ENCODE measurements at places on chromosomes 4 and X. TPM values are rescaled to one million over a fixed set of nuclear protein-coding genes. Genes with fewer than 3 reads are reported as not detected.

DNA sequence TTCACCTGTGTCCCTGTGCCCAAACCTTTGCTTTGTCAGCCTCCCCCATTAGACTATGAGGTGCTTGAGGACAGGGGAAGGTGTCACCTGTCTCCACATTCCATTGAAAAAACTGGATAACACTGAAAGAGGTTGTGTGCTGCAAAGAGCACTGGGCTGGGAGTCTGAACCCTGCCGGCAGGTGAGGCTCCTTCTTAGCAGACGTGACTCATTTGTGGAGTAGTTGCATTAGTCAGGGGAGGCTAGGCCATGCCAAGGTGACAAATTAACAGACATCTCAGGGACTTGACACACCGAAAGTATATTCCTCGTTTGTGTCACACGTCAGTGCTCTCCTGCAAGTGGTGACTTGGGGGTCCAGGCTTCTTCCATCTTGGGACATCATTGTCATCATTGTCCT lies 95.9 kb upstream of the STX18 start:
- no peaks in the 10 kb centered on the region for H3K4me1 ChIP-seq
- no peak for DNase-seq
- H3K27me3 ChIP-seq = no peaks in the 10 kb centered on the region
- H3K4me3 ChIP-seq = no peak overlapping the region
- no peaks in the 10 kb centered on the region for H3K36me3 ChIP-seq

- no peaks in the 10 kb centered on the region for H3K27me3 ChIP-seq
- H3K36me3 ChIP-seq = no peaks in the 10 kb centered on the region
- no peak overlapping the region for H3K27ac ChIP-seq
- peaks cover 10% of the 10 kb centered on the region for H3K4me1 ChIP-seq
Observed at GRCh38 chrX:331825-332495, 13.4 kb upstream of the GTPBP6 start.

DNA sequence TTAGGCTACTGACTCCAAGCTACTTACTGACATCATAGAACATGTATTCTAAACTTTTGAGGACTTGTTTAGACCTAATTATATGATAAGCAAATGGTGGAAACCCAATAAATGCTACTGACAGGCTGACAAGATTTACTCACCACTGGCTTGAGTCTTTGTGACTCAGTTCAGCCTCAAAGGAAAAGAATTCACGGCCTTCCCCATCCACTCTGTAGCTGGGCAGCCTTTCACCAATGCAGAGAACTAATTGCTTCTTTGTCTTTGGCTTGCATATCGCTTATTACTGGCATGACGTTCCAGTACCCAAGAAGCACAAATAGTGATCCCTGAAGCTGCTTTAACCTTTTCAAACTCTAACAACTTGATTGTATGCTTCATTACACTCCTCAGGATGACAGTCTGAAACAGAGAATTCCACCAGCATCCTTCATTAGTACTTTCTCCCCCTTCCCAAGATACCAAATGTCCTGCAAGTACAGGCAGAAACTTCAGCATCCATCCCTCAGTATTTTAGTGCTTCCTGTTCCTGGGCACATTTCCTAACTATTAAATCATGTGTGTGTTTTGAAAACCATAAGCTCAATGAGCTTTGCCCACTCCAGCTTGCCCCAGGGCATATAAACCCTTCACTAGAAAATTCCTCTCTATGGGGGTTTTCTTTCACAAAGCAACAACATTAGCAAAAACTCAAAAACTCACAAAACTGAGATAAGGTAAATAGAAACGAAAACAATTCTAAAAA lies 298.1 kb upstream of the SLC7A11 start:
- H3K4me1 ChIP-seq = no peaks in the 10 kb centered on the region
- no peaks in the 10 kb centered on the region for H3K36me3 ChIP-seq
- no peaks in the 10 kb centered on the region for H3K27me3 ChIP-seq
- no peak overlapping the region for H3K27ac ChIP-seq

PYURF gene
- 84.7 TPM for total RNA-seq

DNA sequence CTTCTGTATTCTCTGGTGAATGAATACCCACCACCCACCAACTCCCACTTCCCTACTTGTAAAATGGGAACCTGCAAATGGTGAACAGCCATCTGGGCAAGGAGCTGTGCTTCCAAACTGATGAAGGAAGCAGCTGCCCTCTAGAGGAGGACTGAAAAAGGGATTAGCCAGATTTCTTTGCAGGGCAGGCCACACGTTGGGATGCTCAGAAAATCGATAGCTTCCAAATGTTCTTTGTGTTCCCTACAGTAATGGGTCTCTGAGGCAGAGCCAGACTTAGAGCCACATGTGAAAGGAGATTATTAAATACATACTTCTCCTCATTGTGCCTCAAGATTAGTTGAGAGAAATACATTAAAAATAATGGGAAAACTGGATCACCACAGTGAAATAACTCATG lies 39.3 kb upstream of the LPAR4 start:
- H3K27me3 ChIP-seq = no peaks in the 10 kb centered on the region
- H3K36me3 ChIP-seq = no peaks in the 10 kb centered on the region
- no peaks in the 10 kb centered on the region for H3K4me1 ChIP-seq
- no peak overlapping the region for H3K4me3 ChIP-seq
- DNase-seq = no peak

GRCh38 chr4:128782076-128782715 lies 27.3 kb upstream of the JADE1 start:
- H3K27me3 ChIP-seq = no peaks in the 10 kb centered on the region
- peaks cover 4% of the 10 kb centered on the region for H3K4me1 ChIP-seq
- no peak for DNase-seq
- no peak overlapping the region for H3K4me3 ChIP-seq
- H3K27ac ChIP-seq = peak overlapping the region; percentile 20

- H3K36me3 ChIP-seq = peaks cover 4% of the 10 kb centered on the region
- H3K27ac ChIP-seq = no peak overlapping the region
- DNase-seq = no peak
- H3K27me3 ChIP-seq = no peaks in the 10 kb centered on the region
- no peaks in the 10 kb centered on the region for H3K4me1 ChIP-seq
Observed at GRCh38 chr4:39078829-39079228, 16.8 kb downstream of the KLHL5 start.

DNA sequence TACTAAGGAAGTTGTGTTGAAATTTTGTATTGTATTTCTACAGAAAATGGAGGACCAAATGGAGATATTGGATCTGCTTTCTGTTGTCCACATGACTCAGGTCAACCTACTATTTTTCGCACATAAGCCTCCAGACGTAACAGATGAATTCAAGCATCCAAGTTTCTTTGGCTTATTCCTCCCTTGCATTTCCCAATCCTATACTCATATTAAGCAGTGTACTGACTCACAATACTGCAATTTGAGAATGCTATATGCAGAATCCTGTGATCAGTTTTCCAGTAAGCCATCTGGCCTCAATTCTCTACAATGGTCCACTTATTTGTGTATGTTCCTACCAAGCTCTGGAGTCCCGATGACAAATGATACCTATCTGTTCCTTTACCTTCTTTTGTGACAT lies 75.7 kb downstream of the ASB9 start:
- no peak for DNase-seq
- no peaks in the 10 kb centered on the region for H3K27me3 ChIP-seq
- H3K36me3 ChIP-seq = no peaks in the 10 kb centered on the region
- no peaks in the 10 kb centered on the region for H3K4me1 ChIP-seq
- H3K4me3 ChIP-seq = no peak overlapping the region
- no peak overlapping the region for H3K27ac ChIP-seq

GRCh38 chrX:128699716-128700285 lies 647.6 kb upstream of the ACTRT1 start:
- no peaks in the 10 kb centered on the region for H3K36me3 ChIP-seq
- H3K4me3 ChIP-seq = no peak overlapping the region
- DNase-seq = no peak
- no peaks in the 10 kb centered on the region for H3K27me3 ChIP-seq
- no peaks in the 10 kb centered on the region for H3K4me1 ChIP-seq
- H3K27ac ChIP-seq = no peak overlapping the region

DNA sequence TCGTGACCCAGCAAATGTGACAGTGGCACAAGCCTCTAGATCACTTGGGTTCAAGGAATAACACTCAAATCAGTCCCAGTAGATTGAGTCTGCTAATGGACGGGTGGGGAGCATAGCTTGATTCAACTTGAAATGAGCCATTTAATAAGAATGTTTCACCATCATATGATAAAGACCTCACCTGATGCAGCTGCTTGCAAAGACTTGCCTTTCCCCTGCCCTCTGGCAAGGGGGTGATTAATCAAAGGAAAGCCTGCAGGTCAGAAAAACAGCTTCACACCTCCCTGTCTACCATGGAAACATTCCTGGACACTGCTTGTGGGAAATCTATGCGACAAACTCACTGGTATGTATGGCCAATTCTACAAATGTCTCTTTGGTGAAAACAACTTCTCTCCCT lies 54.5 kb downstream of the CD99L2 start:
- no peak for DNase-seq
- no peaks in the 10 kb centered on the region for H3K27me3 ChIP-seq
- no peak overlapping the region for H3K4me3 ChIP-seq
- H3K4me1 ChIP-seq = no peaks in the 10 kb centered on the region

GRCh38 chr4:78659264-78659663 lies 107.7 kb downstream of the ANXA3 start:
- no peaks in the 10 kb centered on the region for H3K36me3 ChIP-seq
- H3K4me3 ChIP-seq = no peak overlapping the region
- no peak for DNase-seq
- H3K27me3 ChIP-seq = no peaks in the 10 kb centered on the region
- H3K27ac ChIP-seq = no peak overlapping the region
- H3K4me1 ChIP-seq = peaks cover 17% of the 10 kb centered on the region

- no peak overlapping the region for H3K4me3 ChIP-seq
- DNase-seq = no peak
- peaks cover 31% of the 10 kb centered on the region for H3K36me3 ChIP-seq
- H3K27me3 ChIP-seq = no peaks in the 10 kb centered on the region
Observed at GRCh38 chr4:8457646-8458252, 17.2 kb downstream of the TRMT44 start.

TIGD2 gene
- 7.9 TPM for total RNA-seq

DNA sequence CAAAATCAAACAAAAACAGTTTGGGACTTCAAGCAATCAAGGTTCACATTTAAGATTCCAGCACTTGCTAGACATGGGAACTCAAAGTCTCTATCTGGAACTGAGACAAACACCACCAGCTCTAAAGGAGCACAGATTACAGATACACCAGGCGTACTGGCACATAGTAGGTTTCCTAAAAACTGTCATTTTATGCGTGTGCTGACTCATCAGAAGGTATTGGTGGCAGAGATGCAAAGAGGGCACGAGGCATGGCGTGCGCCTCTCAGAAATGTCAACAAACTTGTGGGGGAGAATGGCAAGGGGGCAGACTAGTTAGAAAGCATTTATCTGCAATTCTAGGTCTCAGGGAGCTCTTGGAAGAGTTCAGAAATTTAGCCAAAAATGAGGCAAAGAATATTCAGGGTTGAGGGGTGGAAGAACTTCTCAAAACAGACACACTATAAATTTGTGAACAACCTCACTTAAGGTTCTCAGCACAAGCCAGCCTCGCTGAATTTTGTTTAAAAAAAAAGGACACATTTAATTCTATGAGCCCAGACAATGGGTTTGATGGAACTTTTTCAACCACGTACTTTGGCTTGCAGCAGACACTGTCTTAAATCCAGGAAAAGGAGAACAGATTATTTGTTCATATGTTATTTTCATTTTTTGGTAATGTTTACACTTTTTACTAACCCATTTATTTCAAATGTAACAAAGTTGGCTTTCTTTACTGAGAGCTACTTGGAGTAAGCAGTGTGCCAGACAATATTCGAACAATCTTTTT lies 100.0 kb downstream of the SHISA3 start:
- H3K27me3 ChIP-seq = no peaks in the 10 kb centered on the region
- DNase-seq = no peak
- H3K4me1 ChIP-seq = peaks cover 26% of the 10 kb centered on the region
- H3K36me3 ChIP-seq = no peaks in the 10 kb centered on the region
- H3K4me3 ChIP-seq = no peak overlapping the region
- H3K27ac ChIP-seq = no peak overlapping the region

DCAF12L2 gene
- total RNA-seq = not detected

DNA sequence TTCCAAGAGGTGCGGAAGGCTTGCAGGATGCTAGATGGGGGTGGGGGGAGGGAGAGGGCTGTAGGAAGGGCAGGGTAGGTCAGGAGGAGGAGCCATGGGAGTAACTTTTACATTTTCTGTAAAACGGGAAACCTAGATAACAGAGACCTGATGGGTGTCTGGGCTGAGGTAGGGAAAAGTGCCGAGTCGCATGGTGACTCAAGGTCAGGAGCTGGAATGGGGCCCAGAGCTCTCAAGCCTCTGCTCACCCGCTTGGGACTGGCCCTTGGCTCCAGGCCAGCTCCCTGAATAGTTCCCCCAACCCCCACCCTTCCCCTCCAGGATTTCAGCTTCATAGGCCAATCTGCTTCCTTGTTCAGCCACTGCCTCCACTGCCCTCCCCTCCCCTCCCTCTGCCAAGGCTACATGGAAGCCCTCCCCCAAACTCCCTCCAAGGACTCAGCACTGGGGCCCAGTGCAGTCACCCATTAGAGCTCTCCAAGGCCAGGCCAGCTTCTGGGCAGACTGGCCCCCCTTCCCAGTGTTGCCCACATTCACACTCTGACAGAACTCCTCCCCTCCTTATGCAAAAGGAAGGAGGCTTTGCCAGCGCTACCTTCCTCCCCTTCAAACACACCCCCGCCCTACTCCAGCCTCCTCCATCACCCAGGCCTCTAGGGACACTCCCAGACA lies 43.6 kb downstream of the TSC22D3 start:
- H3K27ac ChIP-seq = peak overlapping the region; percentile 82
- H3K4me3 ChIP-seq = no peak overlapping the region
- peaks cover 56% of the 10 kb centered on the region for H3K4me1 ChIP-seq
- peak; percentile 95 for DNase-seq
- no peaks in the 10 kb centered on the region for H3K27me3 ChIP-seq
- no peaks in the 10 kb centered on the region for H3K36me3 ChIP-seq

GSX2 gene
- not detected for total RNA-seq

- no peak overlapping the region for H3K4me3 ChIP-seq
- no peak overlapping the region for H3K27ac ChIP-seq
- H3K36me3 ChIP-seq = no peaks in the 10 kb centered on the region
- DNase-seq = no peak
Observed at GRCh38 chrX:95055991-95056390, 1382.0 kb downstream of the FAM133A start.

DNA sequence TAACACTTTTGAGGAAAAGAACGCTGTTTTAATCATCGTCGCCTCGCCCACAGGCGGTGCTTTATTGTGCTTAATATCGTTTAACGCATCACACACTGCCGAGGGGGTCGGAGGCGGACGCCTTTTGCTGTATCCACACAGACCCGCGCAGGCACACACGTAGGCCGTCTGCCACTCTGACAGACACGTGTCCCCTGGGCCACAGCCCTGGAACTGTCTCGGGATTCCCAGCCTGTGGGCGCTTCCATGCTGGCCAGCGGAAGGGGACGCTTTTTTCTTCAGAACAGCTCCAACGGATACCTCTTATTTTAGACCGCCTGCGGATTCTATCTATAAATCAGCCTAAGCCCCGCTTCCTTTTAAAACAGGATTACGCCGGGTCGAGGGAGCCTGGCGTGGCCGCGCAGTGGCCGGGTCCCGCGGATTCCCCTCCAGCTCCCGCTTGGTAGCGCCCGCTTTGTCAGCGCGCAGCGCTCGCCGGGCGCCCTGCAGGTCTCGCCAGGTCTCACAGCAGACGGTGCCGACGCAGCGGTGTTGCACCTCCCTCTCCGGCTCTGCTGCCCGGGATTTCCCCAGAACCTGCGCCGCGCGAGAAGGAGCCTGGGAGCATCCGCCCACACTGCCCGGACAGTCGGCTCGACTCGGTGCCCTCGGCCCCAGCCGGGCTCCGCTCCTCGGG lies at the start of gene NOCT:
Gene NOCT, plus strand, starts transcription at position 513 of the 679 bp plus-strand sequence. CDS start 201 bp downstream, outside the sequence.
- H3K4me3 ChIP-seq = peak within 1 kb of the TSS; percentile 19
- H3K27me3 ChIP-seq = no peaks in the 10 kb centered on the region
- DNase-seq = peak; percentile 94
- H3K27ac ChIP-seq = peak within 1 kb of the TSS; percentile 88
